Stimulated activated CD4-positive, alpha-beta T cell treated with anti-CD3 and anti-CD28 coated beads, Interleukin-2, amount 100 ng/mL, for 24 hours (primary cell): ENCODE measurements at places on chromosomes 12 and 14.

GRCh38 chr14:28758885-28759652 lies 7.5 kb upstream of the FOXG1 start:
- DNase-seq, result no peak

DNA sequence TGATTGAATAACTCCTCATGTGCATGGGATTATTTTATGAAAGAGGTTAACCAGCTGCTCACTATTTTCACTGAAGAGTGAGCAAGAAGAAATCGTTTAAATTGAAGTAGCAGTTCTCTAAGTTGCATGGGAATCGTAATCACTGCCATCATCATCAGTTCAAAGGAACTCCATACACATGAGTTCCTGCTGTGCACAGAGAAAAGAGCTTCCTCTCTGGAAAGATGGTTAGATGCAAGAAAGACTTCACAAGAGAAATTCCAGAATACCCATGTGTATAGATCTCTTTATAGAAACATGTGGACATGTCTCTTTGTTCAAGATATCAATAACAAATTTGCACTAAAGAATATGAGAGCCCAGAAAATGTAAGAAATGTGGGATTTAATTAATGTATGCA lies 291.3 kb downstream of the PDZRN4 start:
- no peak for DNase-seq

DNA sequence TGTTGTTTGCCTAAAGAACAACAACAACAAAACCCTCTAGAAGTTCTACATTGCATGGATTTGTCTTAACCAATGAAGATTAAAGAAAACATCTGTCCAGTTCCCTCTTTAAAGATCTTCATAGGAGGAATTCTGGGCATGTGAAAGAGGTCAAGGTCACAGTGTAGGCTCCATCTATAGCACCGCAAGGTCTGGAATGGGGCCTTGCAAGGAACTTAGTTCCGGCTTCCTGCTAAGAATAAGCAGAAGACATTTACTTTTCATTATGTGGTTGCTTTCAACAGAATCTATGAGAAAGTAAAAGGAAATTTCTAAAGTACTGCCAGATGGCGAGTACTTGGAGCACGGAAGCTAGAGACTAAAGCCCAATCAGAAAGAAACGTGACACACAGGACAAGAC lies 57.2 kb upstream of the GNPNAT1 start:
- no peak for DNase-seq

GRCh38 chr12:52561880-52562449 lies 9.0 kb upstream of the KRT71 start:
- DNase-seq, result no peak

- no peak for DNase-seq
Observed at GRCh38 chr14:60744566-60744965, 10.0 kb downstream of the MNAT1 start.

- no peak for DNase-seq
Observed at GRCh38 chr12:105427883-105428282, 97.4 kb downstream of the C12orf75 start.

GRCh38 chr14:81313775-81314429 lies 86.2 kb downstream of the STON2 start:
- no peak for DNase-seq

GRCh38 chr12:84727961-84728360 lies 184.6 kb downstream of the SLC6A15 start:
- DNase-seq, result no peak

DNA sequence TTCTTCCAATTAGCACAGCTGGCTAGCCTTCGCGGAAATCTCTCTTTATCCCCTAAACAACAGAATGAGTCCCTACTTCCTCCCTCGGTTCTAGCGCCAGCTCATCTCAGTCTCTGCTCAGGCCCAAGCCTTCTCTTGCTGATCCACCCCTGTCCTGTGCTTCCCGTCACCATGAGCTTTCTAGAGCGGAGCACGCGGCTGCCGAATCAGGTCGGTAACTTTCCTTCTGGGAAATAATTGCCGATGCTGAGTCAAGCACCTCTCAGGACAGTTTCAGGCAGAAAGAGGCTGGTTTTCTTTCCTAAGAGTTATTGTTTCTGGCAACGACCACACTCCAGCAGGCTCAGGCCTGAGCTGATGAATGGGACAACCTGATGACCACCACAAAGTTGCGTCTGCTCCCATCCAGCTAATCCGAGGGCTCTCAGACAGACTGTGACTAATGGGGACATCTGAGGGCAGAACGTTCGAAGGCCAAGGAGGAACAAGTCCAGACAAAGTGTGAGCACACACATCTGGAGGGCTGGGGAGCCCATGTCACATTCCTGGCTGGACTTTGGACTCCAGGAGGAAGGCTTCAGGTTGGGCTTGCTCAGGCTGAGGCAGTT lies 13.6 kb upstream of the GPR68 start:
- no peak for DNase-seq

DNA sequence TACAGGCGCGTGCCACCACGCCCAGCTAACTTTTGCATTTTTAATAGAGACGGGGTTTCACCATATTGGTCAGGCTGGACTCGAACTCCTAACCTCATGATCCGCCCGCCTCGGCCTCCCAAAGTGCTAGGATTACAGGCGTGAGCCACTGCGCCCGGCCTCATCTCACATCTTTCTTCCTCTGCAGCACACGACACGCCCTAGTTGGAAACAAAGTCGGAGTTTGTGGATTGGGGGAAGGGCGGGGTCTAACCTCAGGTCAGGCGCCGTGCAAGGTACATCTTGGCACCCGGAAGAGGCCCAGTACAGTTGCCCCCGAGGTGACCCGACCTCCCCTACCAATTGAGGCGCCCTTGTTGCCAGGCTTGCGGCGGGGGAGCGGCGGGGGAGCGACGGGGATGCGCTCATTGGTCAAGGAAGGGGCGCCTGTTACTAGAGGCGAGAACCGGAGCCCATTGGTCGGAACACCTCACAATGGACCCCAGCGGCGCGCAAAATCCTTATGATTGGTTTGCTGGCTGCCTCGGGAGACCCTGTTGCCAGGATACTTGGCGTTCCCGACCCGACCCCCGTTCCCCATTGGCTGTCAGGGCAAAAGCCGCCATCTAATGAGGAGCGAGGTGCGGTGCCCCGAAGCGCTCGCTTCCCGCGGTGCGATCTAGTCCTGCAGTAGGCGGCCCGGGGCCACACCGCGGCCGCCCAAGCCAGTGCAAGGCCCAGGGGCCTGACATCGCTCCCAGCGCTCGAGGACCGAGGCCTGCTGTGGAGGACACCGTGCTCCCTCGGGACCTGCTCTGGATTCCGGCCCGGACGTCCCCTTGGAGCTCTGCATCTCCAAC lies at the start of gene REC8:
Gene REC8, plus strand, starts transcription at position 659 of the 839 bp plus-strand sequence. CDS start 473 bp downstream, outside the sequence.
- DNase-seq, result peak; percentile 67

- DNase-seq, result no peak
Observed at GRCh38 chr12:91604897-91605296, 422.3 kb upstream of the DCN start.

GRCh38 chr14:56207626-56208292 lies 89.5 kb downstream of the PELI2 start:
- no peak for DNase-seq

DNA sequence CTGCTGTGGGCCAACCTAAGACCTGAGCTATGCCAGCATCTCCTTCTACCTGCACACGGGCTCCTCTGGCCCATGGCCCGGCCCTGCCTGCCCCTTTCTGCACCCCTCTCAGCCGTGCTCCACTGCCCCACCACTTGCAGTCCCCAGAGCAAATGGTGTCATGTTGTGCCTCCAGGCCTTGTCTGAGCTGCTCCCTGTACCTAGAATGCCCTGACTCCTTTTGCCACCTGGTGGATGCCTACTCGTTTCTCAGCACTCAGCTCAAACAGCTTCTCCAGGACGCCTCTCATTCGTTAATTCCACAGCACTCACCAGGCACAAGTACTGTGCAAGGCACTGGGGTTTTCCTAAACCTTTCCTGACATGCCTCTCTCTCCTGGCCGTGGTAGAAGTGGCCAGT lies 63.2 kb upstream of the PNMA1 start:
- no peak for DNase-seq

DNA sequence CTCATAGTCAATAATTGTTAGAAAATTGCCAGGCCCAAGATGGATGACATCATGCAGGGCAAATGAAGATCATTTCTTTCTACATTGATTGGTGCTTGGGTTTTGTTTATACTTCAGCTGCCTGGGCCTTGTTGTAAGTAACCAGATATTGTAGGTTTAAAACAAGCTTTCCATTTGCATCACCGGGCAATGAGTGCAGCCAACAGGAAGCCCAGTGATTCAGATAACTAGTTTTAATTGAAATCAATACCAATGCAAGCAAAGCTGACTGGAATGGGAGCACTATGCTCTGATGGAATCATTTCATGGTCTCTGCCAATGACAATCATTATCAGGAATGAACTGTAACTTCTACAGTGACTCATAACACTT lies 279.3 kb downstream of the DUSP6 start:
- no peak for DNase-seq

GRCh38 chr12:2773199-2773875 lies 21.4 kb upstream of the FKBP4 start:
- DNase-seq, result no peak

DNA sequence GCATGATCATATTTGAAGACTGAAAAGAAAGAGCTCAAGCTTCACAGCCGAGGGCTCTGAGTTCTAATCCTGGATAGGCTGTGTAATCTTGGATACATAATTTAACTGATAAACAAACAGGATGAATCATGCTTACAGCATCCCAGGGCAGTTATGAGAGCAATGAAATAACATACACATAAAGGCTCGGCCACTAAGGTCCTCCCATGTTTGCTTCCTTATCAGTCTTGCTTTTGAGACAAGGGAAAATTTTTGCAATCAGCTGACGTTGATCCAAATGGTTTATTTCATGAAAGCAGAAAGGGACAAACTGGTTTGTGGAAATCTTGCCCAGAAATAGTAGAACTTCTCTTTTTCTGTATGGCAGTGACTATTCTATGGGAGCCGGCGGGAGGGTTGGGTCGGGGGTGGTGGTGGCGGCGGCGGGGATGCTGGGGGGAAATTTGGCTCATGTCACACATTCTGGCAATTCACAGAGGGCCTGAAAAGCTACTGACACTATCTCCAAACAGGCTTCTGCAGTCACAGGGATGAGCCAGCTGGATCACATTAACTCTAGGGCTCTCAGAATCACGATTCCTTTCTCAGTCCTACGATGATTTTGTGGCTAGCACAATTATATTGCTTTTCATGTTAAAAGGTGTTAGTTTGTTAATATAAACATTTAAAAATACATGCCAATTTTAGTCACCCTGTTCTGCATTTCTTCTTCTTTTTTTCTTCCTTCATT lies 124.5 kb downstream of the SLC8A3 start:
- DNase-seq, result no peak

- no peak for DNase-seq
Observed at GRCh38 chr12:113439606-113440030, 17.4 kb downstream of the SDSL start.

GRCh38 chr14:76195003-76195402 lies 43.3 kb downstream of the GPATCH2L start:
- no peak for DNase-seq

GRCh38 chr14:51157012-51157411 lies 62.1 kb upstream of the TRIM9 start:
- DNase-seq, result no peak

DNA sequence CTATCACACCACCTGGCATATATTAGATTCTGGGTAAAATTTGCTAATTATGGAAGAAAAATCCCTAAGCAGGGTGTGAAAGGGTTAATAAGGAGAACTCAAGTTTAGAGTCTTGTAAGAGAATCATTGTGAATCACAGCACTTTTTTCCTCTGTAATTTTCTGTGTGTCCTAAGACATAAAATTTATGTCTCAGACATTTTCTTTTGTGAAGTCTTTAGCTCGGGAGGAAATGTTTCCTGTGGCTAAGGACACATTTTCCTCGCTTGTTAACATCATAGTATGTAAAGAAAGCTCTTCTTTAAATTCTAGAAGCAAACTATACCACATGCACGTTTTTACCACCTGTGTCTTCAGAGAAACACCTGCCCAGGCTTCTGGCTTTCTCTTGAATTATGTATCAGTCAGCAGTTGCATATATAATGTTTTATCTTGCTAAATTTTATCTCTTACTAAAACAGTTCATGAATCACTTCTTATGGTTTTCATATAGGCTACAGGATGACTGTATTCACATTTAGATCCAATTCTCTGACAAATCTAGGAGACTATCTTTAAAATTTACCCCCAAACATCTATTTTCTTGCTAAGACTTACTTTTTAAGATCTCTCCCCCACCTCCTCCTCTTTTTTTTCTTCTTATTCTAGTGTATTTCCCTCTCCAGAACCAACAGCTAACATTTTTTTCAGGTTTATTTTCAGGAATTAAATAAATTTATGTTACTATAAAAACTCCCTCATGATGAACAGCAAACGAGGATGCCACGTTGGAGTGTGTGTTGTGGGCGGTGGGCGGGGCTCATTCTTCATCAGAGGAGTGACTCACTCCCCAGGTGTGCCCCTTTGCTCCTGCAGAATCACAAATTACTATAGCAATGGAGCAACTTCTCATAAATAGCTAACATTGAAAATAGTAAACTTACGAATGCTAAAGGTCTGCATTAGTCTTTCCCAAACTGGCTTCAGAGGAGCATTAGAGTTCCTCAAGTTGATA lies 11.6 kb upstream of the CSRP2 start:
- DNase-seq, result peak; percentile 52

GRCh38 chr14:61878931-61879330 lies 116.7 kb downstream of the SNAPC1 start:
- no peak for DNase-seq

- no peak for DNase-seq
Observed at GRCh38 chr12:114974826-114975639, 291.1 kb upstream of the TBX3 start.

DNA sequence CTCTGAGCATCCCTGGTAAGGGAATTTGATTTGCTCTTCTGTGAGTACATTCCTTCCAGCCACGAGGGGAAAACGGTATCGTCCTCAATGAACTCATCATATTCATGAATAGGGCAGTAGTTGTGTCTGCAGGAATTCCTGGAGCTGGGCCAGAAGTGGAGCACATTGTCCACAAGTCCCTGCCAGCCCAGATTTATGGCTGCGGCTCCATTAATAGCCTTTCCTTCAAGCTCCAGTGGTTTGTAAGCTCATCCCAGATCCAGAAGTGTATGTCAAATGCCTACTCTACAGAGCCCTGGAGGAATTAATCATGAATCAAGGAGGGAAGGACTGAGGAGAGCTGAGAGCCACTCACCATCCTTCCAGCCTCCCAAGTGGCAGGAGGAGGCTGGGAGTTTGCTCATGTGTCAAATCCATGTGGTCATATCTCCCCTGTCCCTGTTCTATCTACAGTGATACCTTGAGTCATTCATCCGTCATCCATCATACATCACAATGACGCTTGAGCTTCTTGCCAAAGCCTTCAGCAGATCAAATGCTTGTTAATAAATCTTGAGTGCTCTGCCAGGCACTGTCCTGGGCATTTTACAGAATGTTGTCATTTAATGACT lies 65.5 kb downstream of the SVOP start:
- no peak for DNase-seq

DNA sequence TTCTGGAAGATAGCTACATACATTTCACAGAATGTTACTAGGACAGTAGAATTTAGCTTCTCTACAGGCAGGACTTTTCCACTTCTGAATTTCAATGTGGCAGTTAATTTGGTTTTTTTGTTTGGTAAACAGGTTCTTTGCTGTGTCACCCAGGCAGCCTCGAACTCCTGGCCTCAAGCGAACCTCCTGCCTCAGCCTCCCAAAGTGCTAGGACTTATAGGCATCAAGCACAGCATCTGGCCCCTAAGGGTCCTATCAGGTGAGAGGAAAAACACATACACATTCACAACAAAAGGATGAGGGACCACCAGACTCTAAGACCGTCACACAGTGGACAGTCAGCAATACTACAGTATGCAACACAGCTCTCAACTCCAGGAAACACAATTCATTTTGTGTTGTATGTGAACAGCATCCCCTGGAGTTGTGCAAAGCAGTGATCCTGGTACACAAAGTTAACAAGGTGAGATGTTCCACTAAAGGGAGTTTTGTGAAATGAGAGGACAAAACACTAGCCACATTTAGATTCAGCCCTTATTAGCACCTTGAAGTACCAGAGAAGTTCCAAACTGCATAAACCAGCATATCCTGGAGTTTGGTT lies 6.9 kb downstream of the ATP2B1 start:
- no peak for DNase-seq
